ENCODE measurements at places on chromosomes 4 and X.

- DNase-seq: no peak
Measured at GRCh38 chr4:167088115-167088514, 146.2 kb downstream of the SPOCK3 start.

DNA sequence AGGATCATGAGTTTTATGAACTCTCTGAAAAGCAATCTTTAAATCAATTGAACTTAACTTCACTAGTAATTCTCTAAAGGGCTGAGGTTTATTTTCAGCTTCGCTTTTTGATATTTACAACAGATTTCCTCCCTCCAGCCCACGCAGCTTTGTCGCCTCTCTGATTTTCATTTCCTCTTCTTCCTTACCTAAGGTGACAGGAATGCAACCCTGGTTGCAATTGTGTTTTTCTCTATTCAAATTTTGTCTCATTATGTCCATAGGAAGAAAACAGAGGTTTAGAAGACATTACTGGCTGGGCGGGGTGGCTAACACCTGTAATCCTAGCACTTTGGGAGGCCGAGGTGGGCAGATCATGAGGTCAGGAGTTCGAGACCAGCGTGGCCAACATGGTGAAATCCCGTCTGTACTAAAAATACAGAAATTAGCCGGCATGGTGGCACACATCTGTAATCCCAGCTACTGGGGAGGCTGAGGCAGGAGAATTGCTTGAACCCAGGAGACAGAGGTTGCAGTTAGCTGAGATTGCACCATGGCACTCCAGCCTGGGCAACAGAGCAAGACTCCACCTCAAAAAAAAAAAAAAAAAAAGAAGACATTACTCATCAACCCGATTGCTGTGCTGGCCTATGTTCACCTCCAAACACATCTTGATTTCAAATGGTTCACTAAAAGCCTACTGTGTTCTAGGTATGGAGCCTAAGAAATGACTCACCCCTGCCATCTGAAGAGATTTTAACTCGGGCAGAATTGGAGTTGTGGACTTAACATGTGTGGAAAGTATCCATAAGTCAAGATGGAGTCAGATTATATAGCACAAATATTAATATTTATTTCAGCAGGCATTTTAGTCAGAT is 36.8 kb downstream of the VSIG4 start:
- no peak for DNase-seq

- no peak for DNase-seq
Measured at GRCh38 chr4:177001271-177002175, 208.8 kb upstream of the VEGFC start.

DNA sequence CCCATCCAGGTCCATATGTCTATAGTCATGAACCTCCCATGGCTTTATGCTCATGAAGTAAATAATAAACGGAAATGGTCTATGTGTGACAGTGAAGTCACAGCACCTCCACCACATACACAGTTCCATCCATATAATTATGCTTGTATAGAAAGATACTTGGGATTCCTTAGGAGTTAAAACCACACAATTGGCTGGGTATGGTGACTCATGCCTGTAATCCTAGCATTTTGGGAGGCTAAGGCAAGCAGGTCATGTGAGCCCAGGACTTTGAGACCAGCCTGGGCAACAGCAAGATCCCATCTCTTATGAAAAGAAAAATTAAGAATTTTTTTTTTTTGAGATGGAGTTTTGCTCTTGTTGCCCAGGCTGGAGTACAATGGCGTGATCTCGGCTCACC is 55.6 kb upstream of the RBM47 start:
- no peak for DNase-seq

DNA sequence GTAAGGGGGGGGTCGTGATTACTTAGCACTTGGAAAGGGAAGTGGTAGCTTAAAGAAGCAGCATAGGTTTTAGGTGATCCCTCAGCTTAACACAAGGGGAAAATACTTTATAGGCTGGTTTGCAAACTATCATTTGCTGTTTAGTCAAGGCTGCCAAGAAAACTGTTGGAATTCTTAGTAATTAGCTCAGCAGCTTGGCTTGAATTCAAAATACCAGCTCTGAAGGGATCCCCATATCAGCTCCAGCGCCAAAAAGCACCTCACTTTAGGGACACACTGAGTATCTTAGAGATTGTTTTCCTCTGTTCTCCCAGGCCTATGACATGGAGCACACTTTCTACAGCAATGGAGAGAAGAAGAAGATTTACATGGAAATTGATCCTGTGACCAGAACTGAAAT is 8.8 kb downstream of the TNMD start:
- DNase-seq: no peak

- DNase-seq: no peak
Measured at GRCh38 chr4:4631150-4631549, 89.3 kb upstream of the STX18 start.

DNA sequence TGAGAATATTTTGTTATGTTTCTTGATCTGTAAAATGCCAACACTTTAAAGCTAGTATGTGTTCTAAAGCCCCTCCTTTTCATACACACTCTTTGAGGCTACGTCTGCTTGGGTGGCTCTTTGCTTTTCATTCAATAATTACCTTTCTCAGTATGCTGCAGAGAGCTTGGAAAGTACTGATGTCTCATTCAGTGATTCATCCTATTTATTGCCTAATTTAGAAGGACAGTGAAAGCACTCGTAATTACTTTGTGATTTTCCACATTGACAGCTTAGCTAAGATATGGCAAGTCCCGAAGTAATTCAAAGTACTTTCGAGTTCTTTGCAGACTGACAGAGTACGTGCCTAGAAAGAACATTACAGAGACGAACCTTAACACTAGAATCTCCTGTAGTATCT is 57.2 kb downstream of the BMP15 start:
- DNase-seq: no peak

DNA sequence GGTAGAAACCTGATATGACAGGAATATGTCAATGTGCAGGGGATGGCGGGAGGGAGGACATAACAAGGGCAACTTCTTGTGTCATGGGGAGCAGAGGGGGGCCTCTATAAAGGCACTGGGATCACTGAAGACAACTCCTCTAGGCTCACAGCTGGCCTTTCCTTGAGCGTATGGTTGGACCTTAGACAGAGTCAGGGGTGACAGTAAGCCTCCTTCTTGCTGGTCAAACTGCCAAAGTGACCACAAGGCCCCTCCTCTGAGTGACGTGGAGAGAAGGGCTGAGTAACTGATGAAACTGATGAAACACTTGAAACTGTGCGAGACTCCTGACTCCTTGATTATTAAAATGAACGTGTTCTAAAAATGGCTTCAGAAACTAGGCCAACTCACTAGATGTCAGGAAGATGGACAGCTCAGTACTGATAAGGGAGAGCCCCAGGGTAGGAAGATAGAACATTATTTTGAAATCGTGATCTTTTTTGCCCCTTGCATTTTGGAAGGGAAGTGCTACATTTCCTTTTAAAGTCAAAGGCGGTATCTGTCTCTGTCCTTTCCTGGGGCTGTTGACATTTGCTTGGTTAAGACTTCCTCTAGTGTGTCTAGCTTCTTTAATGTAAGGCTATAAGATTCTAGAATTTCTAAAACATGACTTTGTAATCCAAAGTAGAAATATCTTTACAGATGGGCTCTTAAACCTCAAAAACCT is 1.6 kb downstream of the RAB33A start:
- DNase-seq: no peak

- DNase-seq: no peak
Measured at GRCh38 chr4:151455212-151455611, 46.2 kb downstream of the FHIP1A start.

GRCh38 chr4:105650190-105650589 is 58.3 kb downstream of the INTS12 start:
- no peak for DNase-seq
